Spleen (tissue), 13 donors: ENCODE measurements at places on chromosomes 2 and 18.
A peak's percentile ranks its signal among the peaks of the same experiment; 100 is the strongest.

GRCh38 chr2:119549241-119549640 lies 5.0 kb downstream of the CFAP221 start:
- H3K36me3 ChIP-seq: no peaks in the 10 kb centered on the region
- H3K4me1 ChIP-seq: no peaks in the 10 kb centered on the region
- H3K27me3 ChIP-seq: peaks cover 6% of the 10 kb centered on the region
- H3K4me3 ChIP-seq: no peak overlapping the region

GRCh38 chr2:163157411-163157810 lies 318.8 kb upstream of the KCNH7 start:
- H3K4me1 ChIP-seq: no peaks in the 10 kb centered on the region
- no peak for DNase-seq
- no peak overlapping the region for H3K27ac ChIP-seq
- H3K4me3 ChIP-seq: no peak overlapping the region
- no peaks in the 10 kb centered on the region for H3K36me3 ChIP-seq

DNA sequence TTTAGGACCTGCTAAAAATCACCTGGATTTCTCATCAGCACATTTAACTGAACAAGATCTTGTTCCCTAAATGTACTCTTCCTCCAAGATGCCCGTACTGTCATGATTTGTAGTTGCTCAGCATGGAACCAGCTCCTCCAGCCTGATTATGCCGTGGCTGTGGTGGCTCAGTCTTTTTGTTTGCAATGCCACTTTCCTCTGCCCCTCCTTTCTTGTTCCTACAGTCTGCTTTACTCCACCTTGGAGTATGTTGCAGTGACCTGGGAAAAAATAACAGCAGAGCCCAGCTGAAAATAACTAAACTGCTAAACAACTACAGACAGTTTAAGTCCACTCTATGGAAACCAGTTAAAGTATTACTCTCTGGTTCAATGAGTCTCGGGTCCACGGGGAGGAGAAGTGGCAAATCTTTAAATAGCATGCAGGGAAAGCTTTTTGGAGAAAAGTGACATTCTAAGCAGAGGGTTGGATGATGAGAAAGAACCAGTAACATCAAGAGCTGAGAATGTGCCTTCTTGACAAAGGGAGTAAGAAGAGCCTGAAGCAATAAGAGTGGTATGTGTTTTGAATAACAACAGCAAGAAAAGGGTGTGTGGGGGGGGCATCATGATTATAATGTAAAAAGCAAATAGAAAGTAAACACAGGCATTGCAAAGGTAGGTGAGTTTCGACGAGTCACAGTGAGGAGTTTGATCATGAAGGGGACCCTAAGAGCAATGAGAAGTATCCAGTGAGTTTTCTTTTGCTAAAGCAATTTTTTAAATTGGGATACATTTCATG lies 225.7 kb downstream of the TMX3 start:
- H3K27me3 ChIP-seq: no peaks in the 10 kb centered on the region
- H3K4me3 ChIP-seq: no peak overlapping the region
- no peak overlapping the region for H3K27ac ChIP-seq
- no peaks in the 10 kb centered on the region for H3K36me3 ChIP-seq
- no peak for DNase-seq

GRCh38 chr18:29153091-29153490 lies 976.2 kb upstream of the CDH2 start:
- no peaks in the 10 kb centered on the region for H3K27me3 ChIP-seq
- no peak for DNase-seq
- no peaks in the 10 kb centered on the region for H3K4me1 ChIP-seq
- no peak overlapping the region for H3K27ac ChIP-seq
- H3K4me3 ChIP-seq: no peak overlapping the region
- H3K36me3 ChIP-seq: no peaks in the 10 kb centered on the region

DNA sequence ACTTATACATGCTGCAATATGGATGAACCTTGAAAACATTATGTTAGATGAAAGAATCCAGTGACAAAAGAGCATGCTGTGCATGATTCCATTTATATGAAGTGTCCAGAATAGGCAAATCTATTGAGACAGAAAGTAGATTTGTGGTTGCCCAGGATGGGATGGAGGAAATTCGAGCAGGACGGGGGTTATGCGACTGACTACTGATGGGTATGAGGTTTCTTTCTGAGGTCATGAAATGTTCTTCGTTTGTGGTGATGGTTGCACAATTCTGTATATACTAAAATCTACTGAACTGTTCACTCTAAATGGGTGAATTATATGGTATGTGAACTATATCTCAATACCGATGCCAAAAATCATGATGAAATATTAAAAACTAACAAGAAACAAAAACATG lies 18.9 kb upstream of the MTERF4 start:
- no peak overlapping the region for H3K4me3 ChIP-seq
- no peaks in the 10 kb centered on the region for H3K27me3 ChIP-seq
- no peak overlapping the region for H3K27ac ChIP-seq
- peaks cover 14% of the 10 kb centered on the region for H3K4me1 ChIP-seq
- H3K36me3 ChIP-seq: peaks cover 28% of the 10 kb centered on the region

DNA sequence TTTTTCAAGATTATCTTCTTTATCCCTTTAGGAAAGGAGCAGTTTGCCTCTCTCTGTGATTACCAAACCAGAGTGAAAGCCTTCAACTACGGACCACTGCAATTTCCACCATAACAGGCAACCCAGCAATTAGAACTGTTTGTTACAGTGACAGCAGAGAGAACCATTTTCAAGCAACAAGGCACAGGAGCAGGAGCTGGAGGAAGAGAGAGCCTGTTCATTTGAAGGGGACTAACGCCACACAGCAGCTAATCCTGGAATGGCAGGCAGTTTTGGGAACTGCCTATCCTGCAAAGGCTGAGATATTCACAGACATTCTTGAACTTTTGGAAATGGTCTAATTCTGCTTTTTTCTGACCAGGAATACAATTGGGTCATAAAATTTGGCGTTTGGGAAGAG lies 1541.9 kb upstream of the PIK3C3 start:
- no peak overlapping the region for H3K27ac ChIP-seq
- H3K4me1 ChIP-seq: no peaks in the 10 kb centered on the region
- H3K27me3 ChIP-seq: no peaks in the 10 kb centered on the region
- no peak for DNase-seq
- no peak overlapping the region for H3K4me3 ChIP-seq
- no peaks in the 10 kb centered on the region for H3K36me3 ChIP-seq

DNA sequence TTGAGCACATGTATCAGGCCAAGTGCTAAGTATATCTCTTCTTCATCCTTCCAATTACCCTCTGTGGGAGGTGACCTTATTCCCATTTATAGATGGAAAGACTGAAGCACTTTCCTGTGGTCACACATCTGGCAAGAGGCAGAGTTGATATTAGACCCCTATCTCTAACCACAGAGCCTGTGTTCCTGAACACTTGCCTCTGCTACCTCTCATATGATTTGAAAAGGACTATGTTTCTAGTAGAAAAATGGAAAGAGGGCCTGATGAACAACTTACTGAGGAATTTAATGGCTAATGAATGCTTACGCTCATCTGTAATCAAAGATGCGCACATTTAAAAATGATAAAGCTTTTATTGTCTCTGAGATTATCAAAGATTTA lies 46.2 kb upstream of the DYNC2LI1 start:
- no peak overlapping the region for H3K4me3 ChIP-seq
- H3K27me3 ChIP-seq: no peaks in the 10 kb centered on the region
- no peak for DNase-seq
- H3K27ac ChIP-seq: no peak overlapping the region

GRCh38 chr2:19881908-19882265 lies 19.9 kb downstream of the TTC32 start:
- no peaks in the 10 kb centered on the region for H3K4me1 ChIP-seq
- H3K36me3 ChIP-seq: no peaks in the 10 kb centered on the region
- no peak overlapping the region for H3K4me3 ChIP-seq
- no peak for DNase-seq
- H3K27ac ChIP-seq: no peak overlapping the region

DNA sequence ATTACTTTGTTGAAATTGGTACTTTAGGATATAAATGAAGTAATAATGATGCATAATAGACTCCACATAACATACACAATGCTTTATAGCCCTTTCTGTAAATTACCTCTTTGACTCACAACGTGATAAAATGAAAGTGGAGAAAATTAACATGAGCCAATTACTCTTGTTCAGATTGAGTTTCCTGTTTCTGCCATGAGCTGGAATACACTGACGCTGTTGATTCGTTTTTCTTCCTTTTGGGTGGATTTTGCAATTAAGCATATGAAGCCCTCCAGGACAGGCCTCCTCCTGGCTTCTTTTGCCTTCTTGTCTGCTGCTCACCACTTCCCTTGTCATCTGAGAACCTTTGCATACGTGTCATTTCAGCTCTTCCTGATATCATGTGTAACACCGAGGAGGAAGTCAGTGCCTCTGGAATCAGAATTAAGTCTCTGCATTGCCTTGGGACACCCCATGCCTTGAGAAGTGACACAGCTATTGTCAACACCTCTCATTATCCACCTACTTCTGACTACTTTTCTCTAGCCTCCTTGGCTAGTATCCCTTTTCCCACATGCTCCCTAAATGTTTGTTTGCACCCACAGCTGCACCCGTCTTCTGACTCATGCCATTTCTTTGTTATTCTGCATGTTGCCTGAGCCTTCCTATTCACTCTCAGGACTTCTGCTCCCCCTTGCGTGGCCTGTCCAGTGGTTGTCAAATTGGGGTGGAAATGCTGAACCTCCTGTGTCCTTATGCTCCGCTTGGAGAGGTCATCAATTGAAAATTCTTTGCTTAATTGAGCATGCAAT lies 134.1 kb downstream of the FMNL2 start:
- no peak for DNase-seq
- no peaks in the 10 kb centered on the region for H3K27me3 ChIP-seq
- peaks cover 25% of the 10 kb centered on the region for H3K4me1 ChIP-seq
- no peak overlapping the region for H3K4me3 ChIP-seq
- H3K27ac ChIP-seq: peak overlapping the region; percentile 69
- no peaks in the 10 kb centered on the region for H3K36me3 ChIP-seq

GRCh38 chr2:231708773-231709635 lies 679 bp downstream of the PTMA start:
- peak overlapping the region; percentile 74 for H3K4me3 ChIP-seq
- no peaks in the 10 kb centered on the region for H3K27me3 ChIP-seq
- DNase-seq: peak; percentile 94
- peak overlapping the region; percentile 100 for H3K27ac ChIP-seq
- H3K36me3 ChIP-seq: peaks cover 5% of the 10 kb centered on the region

- no peak overlapping the region for H3K27ac ChIP-seq
- no peaks in the 10 kb centered on the region for H3K36me3 ChIP-seq
- DNase-seq: no peak
- H3K4me1 ChIP-seq: peaks cover 25% of the 10 kb centered on the region
- no peak overlapping the region for H3K4me3 ChIP-seq
Observed at GRCh38 chr2:36367486-36367885, 11.9 kb downstream of the CRIM1 start.
